Esophagus squamous epithelium (tissue), 5 donors: ENCODE measurements at places on chromosomes 7 and 10.

DNA sequence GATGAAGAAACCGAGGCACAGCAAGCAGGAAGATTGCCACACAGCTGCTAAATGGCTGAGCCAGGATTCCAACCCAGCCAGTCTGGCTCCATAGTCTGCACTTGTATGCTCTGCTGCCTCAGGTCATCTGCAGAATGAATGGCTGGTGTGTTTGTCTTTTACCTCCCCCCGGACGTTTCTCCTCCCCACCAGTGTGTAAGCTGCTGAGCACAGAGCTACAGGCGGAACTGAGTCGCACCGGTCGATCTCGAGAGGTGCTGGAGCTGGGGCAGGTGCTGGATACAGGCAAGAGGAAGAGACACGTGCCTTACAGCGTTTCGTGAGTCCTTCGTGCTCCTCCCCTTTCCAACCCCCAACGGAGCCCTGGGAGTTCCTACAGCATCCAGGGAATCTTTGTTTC is 2.6 kb downstream of the CNPY4 start:
- no peak for DNase-seq

- DNase-seq, result no peak
Observed at GRCh38 chr10:122466951-122467381, 5.6 kb downstream of the HTRA1 start.

- DNase-seq, result no peak
Observed at GRCh38 chr7:22442882-22443369, 57.1 kb downstream of the STEAP1B start.

- DNase-seq, result no peak
Observed at GRCh38 chr7:121504482-121504881, 108.4 kb upstream of the FAM3C start.

GRCh38 chr10:117928741-117929140 is 118.0 kb downstream of the RAB11FIP2 start:
- DNase-seq, result no peak

GRCh38 chr10:86107131-86107530 is 259.5 kb downstream of the GRID1 start:
- no peak for DNase-seq

DNA sequence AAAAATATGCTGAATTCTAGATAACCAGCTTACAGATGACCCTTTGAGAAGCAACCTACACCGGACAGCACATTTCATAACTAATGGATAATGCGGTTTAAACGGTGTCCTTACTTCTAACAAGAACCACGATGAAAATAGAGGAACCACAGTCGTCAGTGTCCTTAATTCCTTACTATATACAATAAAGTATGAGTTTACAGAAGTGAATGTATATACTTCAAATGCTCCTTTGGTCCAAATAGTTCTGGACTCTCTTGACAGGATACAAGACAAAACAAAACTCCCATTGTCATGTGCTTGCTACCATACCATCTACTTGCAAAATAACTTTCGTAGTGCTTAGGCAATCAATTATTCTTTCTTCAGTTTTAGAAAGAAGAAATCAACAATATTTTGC is 2.4 kb downstream of the NAMPT start:
- DNase-seq, result no peak
